ENCODE measurements at places on chromosomes 16 and 17.

- no peak for DNase-seq
These were observed 3.8 kb downstream of the CMIP start for GRCh38 chr16:81448154-81449131.

- DNase-seq: no peak
These were observed 30.9 kb downstream of the C17orf75 start for GRCh38 chr17:32311028-32311536.

DNA sequence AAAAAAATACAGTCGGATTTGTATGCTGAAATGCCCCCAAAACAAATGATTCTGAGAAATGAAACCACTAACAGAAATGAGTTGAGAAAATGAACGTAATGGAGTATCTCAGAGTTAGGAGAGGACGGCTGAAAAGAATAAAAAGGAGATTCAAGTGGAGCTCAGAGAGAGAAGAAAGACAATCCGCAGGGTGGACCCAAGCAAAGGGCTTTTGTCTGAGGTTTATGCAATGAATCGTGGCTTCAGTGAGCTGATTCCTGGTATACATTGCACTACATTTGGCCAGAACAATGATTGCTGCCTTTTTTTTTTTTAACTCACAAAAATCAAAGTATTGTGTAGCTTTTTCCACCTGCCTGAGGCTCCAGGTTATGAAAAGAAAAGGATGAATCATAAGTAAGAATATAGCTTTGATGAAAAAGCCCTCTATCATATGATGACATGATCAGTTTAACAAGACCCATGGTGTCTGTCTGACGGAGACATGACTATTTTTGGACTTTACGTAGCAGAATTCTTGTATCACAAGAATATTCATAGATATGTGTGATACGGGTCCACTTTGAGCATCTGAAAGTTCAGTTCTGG is 4.4 kb upstream of the MED9 start:
- no peak for DNase-seq

GRCh38 chr17:17666111-17666714 is 15.0 kb upstream of the RAI1 start:
- no peak for DNase-seq

DNA sequence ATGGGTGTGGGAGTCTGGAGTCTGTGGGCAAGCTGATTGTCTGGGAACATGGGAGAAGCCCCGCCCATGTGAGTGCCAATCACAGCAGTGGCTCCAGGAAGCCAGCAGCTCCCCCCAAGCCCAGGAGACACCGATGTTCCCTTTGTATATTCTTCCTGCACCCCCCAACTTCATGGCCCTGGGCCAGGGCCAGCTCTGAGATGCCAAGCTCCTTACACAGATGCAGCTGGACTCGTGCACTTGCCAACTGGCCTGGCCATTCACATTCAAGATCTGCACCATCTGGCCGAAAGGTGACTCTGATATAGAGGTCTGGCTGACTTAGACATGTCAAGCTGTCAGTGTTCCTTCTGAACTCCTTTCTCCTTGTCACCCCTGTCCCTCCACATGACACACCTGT is 50.5 kb downstream of the CACNG5 start:
- DNase-seq: no peak

- DNase-seq: no peak
These were observed 4.8 kb upstream of the MAPT start for GRCh38 chr17:45889579-45889978.

DNA sequence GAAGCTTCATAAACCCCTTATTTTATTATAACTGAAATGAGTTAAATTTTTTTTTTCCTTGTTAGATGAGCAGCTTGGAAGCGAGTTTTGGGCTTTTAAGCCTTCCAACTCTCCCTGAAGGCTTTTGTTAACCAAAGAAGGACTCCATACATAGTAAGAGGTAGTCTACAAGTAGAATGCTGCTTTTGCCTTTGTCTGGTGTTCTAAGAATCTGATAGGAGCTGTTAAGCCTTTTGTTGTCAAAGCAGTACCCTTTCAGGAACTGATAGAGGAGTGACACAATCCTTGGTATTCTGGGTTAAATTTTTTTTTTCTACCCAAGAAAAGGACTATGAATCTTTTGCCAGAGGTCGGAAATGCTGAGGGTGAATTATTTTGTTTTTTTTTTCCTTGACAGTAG is 26.1 kb downstream of the MAP2K4 start:
- DNase-seq: no peak

- DNase-seq: no peak
These were observed 107.1 kb upstream of the KCNJ16 start for GRCh38 chr17:69967910-69968411.

- DNase-seq: no peak
These were observed 94.0 kb upstream of the TNRC6C start for GRCh38 chr17:77864234-77865111.

- no peak for DNase-seq
These were observed 41.8 kb upstream of the AMZ2 start for GRCh38 chr17:68205808-68206720.

DNA sequence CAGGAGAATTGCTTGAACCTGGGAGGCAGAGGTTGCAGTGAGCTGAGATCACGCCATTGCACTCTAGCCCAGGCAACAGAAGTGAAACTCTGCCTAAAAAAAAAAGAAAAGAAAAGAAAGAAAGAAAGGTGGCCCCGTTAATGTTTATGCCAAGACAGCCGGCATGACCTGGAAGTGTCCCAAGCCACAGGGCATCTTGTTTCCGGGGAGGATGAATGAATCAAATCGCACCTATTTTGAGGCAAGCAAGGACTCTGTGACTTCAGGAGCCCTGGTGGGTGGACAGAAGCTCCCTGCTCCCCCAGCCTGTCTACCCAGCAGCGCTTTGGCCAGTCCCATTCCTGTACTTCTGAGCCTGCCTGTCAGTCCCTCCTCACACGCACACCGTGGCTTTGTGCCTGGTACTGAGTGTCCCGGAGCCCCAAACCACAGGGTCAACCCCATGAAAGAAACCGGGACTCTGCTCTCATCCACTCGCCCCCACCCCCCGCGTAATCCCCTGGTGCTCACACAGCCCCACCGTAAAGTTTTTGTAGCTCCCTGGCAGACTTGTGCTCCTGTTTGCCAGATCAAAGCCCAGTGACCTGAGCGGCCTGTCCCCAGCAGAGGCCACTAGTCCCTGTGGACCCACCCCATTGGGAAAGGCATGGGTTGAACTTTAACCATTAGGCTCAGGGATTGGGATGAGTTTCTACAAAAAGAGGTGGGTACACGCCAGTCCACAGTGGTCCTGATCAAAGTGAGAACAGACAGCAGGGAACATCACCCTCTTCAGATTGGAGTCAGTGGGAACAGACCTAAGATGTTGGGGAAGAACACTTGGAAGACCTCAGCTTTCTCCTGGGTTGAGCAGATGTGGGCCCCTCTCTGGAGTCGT is 19.3 kb downstream of the CD2BP2 start:
- DNase-seq: no peak

GRCh38 chr16:27840311-27841060 is 223.0 kb downstream of the GSG1L start:
- no peak for DNase-seq

DNA sequence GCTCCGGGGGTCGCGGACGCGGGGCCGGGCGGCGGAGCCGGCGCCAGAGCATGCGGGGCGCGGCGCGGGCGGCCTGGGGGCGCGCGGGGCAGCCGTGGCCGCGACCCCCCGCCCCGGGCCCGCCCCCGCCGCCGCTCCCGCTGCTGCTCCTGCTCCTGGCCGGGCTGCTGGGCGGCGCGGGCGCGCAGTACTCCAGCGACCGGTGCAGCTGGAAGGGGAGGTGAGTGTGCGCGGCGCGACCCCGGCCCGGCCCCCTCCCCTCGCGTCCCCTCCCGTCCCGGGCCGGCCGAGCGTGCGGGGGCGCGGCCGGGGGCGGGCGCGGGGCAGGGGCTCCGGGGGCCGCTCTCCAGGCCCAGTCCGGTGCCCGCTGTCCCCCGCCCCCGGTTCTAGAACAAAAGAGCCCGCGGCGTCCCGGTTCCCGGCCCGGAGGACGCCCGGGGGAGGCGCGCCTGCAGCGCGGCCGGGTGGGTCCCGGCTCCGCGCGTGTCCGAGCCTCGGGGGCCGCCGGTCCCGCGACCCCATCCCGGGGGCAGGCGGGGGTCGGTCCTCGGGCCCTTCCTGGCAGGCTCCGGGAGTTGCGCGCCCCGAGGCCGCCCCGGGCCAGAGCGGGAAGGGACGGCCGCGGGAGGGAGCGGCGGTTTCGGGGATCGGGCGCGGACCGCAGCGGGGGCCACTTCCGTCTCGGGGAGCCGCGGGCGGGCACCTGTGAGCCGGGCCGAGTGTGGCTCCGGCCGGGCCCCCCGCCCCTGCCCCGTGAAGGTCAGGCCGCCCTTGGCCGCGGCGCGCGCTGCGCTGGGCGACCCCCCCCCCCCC is 563 bp downstream of the METRNL start:
- peak; percentile 38 for DNase-seq

- DNase-seq: peak; percentile 85
These were observed 689 bp upstream of the TBC1D24 start for GRCh38 chr16:2473999-2474876.

GRCh38 chr16:130533-131173 is 7.8 kb downstream of the NPRL3 start:
- no peak for DNase-seq

- no peak for DNase-seq
These were observed 5.7 kb downstream of the OR4D2 start for GRCh38 chr17:58172369-58173071.

DNA sequence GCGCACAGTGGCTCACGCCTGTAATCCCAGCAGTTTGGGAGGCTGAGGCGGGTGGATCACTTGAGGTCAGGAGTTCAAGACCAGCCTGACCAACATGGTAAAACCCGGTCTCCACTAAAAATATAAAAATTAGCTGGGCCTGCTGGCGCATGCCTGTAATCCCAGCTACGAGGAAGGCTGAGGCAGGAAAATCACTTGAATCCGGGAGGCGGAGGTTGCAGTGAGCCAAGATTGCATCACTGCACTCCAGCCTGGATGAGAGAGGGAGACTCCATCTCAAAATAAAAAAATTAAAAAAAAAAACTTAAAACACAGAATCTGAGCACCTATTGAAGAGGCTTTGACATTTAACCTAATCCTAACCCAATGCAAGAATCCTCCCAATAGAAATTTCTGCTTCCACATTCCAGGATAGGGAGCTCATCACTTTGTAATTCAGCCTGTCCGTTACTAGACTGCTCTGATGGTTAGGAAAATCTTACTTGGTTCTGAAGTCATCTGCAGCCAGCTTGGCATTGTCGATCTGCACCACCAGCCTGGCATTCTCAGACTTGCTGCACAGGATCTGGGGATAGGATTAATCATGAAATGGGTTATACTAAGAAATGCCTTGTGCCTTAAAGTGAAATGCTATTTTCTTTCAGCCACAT is 2.1 kb downstream of the KRT33B start:
- DNase-seq: no peak

- DNase-seq: no peak
These were observed 20.1 kb upstream of the MLYCD start for GRCh38 chr16:83878838-83879237.

- DNase-seq: no peak
These were observed 12.4 kb downstream of the TAC4 start for GRCh38 chr17:49835472-49835871.

DNA sequence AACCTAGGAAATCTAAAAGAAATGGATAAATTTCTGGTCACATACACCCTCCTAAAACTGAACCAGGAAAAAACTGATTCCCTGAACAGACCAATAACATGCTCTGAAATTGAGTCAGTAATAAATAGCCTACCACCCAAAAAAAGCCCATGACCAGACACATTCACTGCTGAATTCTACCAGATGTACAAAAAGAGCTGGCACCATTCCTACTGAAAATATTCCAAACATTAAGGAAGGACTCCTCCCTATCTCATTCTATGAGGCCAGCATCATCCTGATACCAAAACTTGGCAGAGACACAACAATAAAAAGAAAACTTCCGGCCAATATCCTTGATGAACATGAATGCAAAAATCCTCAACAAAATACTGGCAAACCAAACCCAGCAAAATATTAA is 52.9 kb downstream of the TTC19 start:
- DNase-seq: no peak

DNA sequence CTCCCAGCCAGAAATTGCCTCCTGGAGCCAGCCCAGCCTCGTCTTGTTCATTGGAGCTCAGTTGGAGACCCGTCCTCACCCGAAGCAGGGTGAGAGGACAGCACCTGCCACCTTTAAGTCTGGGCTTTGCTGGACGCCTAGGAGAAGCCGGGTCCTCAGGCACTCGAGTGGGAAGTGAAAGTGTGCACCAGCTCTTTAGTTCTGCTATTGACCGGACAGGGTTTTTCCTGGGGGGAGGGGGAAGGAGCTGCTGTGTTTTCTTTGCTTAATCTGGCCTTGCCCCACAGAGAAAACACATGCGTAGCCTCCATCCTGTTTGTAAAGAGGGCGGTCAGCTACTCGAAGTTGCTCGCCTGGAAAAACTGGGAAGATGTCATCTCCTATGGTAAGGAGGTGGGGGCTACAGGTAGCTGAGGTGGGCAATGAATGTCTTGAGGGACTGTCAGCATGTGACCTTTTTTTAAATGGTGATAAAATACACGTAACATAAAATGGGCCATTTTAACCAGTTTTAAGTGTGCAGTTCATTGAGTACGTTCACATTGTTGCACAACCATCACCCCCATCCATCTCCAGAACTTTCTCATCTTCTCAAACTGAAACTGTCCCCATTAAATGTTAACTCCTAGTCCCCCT is 34.4 kb downstream of the CMIP start:
- DNase-seq: peak; percentile 43

GRCh38 chr16:84740596-84741116 is 40.9 kb downstream of the USP10 start:
- no peak for DNase-seq

Data from natural killer cell (primary cell).